Ureter (tissue), 1 donor: ENCODE measurements at places on chromosomes 3 and 15.
A peak's percentile ranks its signal among the peaks of the same experiment; 100 is the strongest.

GRCh38 chr15:51318382-51319150 lies 19.8 kb downstream of the CYP19A1 start:
- no peak for DNase-seq

DNA sequence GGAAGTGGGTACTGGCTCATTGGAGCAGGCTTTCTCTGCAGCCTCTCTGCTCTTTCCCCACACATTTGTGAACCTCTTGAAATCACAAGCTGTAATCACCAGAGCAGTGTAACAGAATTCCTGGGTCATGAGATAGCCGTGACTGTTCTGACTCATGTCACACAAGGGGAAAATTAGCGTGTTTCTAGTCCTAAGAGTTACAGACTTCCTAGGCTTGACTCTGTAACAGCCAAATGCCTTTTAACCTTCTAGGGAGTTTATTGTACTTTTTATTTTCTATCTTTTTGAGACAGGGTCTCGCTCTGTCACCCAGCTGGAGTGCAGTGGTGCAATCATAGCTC lies 54.7 kb upstream of the TRAK1 start:
- no peak for DNase-seq

- no peak for DNase-seq
Measured at GRCh38 chr15:78350058-78350457, 9.9 kb downstream of the CRABP1 start.

GRCh38 chr15:67806536-67806935 lies 18.8 kb upstream of the SKOR1 start:
- no peak for DNase-seq

GRCh38 chr15:98146031-98146820 lies 185.7 kb downstream of the ARRDC4 start:
- DNase-seq: no peak

GRCh38 chr3:49717959-49718857 lies 1.3 kb downstream of the AMIGO3 start:
- DNase-seq: no peak

DNA sequence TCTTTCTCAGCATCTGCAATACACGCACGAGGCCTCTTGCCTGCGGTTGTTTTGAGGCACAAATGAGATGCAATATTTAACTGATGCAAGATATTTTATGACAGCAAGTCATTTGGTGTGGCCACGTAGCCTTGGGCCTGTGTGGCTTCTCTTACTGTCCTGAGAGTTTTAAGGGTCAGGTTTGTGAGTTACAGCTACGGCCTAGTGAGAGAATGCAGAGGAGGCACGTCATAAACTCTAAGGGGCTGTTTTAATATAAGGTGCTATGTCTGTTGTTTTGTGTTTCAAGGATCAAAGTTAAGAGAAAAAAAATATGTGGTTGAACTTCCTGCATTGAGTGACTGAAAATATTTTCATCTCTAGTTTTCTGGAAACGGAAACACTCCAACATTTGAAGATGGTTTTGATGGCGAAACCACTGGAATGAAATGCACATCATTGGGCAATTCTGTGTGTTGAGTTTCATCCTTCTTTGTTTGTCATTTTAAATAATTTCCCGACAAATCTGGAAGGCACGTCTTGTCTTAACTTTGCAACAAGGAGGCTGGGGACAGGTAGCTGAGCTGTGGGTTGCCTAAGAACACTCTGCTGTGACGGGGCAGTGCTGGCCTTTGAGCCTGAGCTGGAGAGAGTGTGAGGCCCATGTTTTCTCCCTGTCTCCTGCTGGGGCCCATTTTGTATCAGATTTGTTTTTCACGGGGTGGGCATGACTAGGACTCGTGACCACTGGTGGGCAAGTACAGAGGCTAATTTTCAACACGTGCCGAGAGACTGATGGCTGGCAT lies 5.1 kb downstream of the APBA2 start:
- no peak for DNase-seq

GRCh38 chr15:92808598-92809063 lies 91.5 kb upstream of the CHD2 start:
- no peak for DNase-seq

DNA sequence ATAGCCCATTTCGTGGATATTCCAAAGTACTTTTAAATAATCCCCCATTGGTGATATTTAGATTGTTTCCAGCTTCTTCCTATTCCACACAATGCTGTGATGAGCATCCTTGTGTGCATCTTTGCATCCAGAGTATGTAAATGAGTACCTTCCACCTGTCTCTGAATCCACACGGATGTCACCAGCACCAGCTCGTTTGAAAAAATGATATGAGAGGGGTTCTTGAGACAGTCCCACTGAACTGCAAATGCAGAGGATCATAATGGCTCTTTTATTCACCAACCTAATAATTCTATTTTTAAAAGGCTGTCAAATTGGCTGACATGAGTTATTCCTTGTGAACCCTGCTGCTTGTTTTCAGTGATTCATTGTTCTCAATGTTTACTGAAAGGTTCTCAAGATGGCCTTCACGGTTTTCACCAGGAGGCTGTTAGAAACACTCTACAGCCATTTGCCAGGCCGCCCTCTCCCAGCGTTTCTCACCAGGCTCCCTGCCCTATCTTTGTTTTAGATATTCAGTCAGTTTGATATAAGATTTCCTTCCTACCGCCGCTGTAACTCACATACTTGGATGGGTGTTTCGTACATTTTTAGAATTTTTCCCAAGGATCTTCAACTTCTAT lies 96.7 kb upstream of the PTPRG start:
- DNase-seq: no peak

DNA sequence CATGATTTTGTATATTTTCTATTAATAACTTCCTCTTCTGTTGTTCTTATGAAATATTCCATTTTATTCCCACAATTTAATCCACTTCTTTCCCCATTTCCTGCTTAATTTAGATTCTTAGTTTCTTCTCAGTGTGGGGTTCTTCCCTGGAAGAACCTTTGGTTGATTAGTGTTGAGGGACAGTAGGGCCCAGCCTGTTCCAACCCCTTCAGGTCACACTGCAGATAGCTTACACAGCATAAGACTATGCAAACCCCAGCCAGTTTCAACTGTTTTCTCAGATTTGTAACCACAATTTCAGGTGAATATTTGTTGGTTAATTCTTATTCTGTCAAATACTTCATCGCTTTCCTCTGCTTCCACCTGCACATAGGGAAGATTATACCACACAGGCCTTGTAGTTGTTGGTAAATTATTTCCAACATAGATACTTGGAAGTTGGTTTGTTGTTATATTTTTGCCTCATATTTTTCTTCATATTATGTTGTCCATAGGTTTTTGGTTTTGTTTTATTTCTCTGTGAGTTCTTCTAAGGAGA lies 34.7 kb downstream of the AADACL2 start:
- DNase-seq: no peak

DNA sequence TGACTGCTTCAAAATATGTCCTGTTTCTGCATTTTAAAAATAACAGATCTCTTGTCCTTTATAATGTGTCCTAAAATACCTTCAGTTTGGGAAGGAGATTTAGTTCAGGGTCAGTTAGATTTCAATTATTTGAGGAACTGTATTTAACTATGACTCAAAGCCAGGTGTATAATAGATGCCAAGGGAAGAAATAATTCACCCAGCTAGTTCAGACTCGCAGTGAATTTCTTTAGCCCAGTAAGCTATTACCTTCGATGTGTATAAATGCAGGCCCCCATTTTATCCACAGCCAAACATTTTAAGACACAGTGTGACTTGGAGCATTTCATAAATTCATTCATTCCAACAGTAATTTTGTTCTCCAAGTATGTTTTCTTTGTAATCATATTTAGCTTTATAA lies 458.0 kb downstream of the ZNF385D start:
- DNase-seq: no peak

GRCh38 chr3:112128843-112129727 lies 4.0 kb downstream of the GCSAM start:
- no peak for DNase-seq

- DNase-seq: peak; percentile 46
Measured at GRCh38 chr15:98134905-98135304, 174.4 kb downstream of the ARRDC4 start.

GRCh38 chr3:126955004-126955790 lies 27.7 kb upstream of the PLXNA1 start:
- DNase-seq: no peak

- no peak for DNase-seq
Measured at GRCh38 chr3:144270100-144270499, 298.5 kb downstream of the DIPK2A start.

DNA sequence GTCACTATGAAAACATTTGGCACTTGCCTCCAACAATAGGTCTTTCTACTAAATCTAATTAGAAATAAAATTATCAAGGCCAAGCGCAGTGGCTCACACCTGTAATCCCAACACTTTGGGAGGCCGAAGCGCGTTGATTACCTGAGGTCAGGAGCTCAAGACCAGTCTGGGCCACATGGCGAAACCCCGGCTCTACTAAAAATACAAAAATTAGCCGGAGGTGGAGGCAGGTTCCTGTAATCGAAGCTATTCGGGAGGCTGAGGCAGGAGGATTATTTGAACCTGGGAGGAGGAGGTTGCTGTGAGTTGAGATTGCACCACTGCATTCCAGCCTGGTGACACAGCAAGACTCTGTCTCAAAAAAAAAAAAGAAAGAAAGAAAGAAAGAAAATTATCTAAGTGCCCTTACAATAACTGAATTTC lies 1.6 kb upstream of the PLD1 start:
- DNase-seq: no peak

GRCh38 chr15:79265167-79265566 lies 17.4 kb upstream of the ANKRD34C start:
- DNase-seq: peak; percentile 61

DNA sequence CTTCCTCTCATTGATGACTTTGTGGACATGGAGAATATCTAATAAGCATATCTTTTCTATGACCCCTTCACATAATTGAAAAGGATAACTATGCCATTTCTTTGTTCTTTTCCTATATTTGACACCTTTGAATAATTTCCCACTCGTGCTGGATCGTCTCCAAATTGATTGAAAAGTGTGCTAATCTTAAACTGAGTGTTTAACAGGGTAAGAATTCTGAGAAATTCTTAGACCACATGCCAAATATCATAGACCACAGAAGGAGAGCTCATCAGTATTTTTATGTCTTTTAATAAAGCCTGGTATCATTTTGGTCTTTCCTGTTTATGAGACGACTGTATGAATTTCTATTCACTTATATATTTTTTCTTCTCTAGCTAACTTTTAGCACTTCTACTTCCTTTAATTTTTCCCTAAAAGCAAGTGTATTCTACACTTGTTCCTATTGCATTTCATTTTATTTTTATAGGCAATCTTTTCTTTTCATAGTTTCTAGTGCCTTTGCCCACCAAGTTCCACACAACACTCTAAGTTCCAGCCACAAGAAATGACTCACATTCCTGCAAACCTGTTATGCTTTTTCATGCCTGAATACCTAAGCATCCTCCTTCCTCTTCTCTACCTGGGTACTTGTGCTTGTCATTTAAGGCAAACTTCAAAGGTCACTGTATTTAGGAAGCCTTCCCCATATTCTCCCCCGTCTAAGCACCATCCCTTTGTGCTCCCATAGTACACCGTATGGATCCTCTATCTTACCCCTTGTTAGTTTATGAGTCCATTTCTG lies 30.1 kb downstream of the KBTBD8 start:
- DNase-seq: no peak

GRCh38 chr3:61278713-61279112 lies 27.5 kb upstream of the FHIT start:
- DNase-seq: no peak

GRCh38 chr3:6204891-6205290 lies 656.0 kb upstream of the GRM7 start:
- DNase-seq: no peak

- no peak for DNase-seq
Measured at GRCh38 chr3:11691767-11692531, 48.2 kb upstream of the VGLL4 start.

GRCh38 chr3:169133178-169134161 lies 530.0 kb downstream of the MECOM start:
- no peak for DNase-seq

DNA sequence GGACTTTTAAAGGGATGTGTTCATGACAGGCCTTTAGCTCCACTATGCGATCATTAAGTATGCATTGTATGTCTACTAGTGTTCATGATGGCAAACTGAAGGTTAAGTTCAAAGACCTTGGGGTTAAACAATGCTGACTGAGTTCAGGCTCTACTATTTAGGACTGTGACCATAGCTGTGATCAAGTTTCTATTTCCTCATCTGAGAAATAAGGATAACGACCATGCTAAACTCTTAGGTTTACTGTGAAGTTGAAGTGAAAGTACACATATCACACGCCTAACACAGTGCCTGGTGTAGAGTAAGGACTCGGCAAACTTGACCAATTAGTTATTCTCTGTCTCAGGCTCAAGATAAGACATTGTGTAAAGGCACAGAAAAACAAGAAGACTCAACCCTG lies 243.2 kb downstream of the MBNL1 start:
- no peak for DNase-seq

DNA sequence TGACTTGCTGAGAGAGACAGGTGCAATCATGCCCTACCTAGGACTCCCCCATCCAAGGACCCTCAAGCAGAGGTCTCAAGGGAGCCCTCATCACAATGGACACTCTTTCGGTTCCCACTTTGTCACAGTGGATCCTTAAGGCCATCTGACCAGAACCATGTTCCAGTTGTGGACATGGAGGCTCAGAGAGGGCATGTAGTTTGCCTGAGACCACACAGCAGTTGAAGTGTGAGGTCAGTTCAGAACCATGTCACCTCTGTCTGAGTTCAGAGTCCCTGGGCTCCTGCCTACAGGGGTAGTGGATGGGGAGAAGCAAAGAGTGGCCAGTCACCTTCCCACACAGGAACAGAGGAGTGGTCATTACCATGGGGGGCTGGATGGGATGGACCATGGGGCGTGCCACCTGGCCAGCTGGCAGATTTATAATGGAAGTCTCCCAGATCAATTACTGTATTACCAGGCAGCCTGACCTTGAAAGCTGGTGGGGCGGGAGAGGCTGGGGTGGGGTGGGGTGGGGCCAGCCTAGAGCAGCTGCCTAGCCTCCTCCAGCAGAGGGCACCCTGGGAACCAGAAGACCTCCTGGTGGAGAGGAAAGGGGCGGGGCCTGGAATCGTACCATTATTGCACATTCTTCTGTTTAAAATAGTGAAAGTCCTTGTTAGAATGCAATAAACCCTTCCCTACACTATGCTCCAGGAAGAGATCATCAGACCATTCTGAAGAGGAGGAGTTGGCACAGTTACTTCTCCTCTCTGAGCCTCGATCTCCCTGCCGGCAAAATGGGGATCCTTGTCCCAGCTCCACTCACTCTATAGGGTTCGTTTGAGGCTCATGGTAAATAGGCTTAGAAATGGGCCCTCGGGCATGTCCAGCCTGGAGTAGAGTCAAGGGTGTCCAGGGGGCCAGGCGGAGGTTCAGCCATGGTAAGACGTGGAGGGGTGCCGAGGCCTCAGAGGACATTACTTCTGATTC lies 26.9 kb upstream of the LINGO1 start:
- DNase-seq: no peak

DNA sequence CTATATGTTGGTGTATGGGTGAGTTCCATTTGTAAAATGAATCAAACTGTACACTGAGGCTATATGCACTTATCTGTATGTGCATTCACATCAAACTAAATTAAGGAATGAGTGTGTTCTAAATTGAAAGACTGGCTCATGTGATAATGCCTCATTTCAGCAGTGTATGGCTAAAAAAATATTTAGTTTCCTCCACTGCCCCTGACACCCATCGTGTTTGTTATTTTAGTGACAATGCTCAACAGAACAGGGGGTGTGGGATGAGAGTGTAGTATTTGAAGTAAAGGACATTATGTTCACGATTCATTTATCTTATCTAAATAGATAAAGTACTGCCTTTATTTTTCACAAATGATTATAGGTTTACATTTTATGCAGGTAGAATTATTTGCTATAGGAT lies 301.1 kb upstream of the ARPP21 start:
- DNase-seq: no peak

- no peak for DNase-seq
Measured at GRCh38 chr3:74004386-74004785, 379.6 kb upstream of the PDZRN3 start.

- no peak for DNase-seq
Measured at GRCh38 chr3:40581166-40581565, 56.4 kb downstream of the ZNF621 start.
